ENCODE measurements at places on chromosomes 7 and 10. TPM values are rescaled to one million over a fixed set of nuclear protein-coding genes. Genes with fewer than 3 reads are reported as not detected.

OR2A1 gene
- not detected for total RNA-seq

UNC5B gene
- total RNA-seq, result 2.5 TPM

STAG3 gene
- total RNA-seq, result 0.55 TPM

ANXA8L1 gene
- total RNA-seq, result not detected

RBAK gene
- total RNA-seq, result 8.6 TPM

EN2 gene
- total RNA-seq, result not detected

PWWP2B gene
- 11.8 TPM for total RNA-seq

GNG11 gene
- 208 TPM for total RNA-seq

CALML5 gene
- total RNA-seq, result not detected

GJD4 gene
- total RNA-seq, result not detected

PSMC2 gene
- total RNA-seq, result 147 TPM

GALNT17 gene
- total RNA-seq, result not detected

PSTK gene
- 1.6 TPM for total RNA-seq

SSC4D gene
- 0.46 TPM for total RNA-seq

SLC26A4 gene
- total RNA-seq, result 0.77 TPM

HOGA1 gene
- total RNA-seq, result 0.91 TPM

SUN3 gene
- total RNA-seq, result not detected

ADAM22 gene
- 1.4 TPM for total RNA-seq

C7orf57 gene
- not detected for total RNA-seq

AGR3 gene
- not detected for total RNA-seq

CTAGE4 gene
- total RNA-seq, result 0.30 TPM

ZNF467 gene
- total RNA-seq, result 6.5 TPM

NUTM2E gene
- not detected for total RNA-seq

RNF32 gene
- not detected for total RNA-seq

ACTR3C gene
- 0.69 TPM for total RNA-seq

HOXA5 gene
- total RNA-seq, result 21.4 TPM

CYP26C1 gene
- total RNA-seq, result 2.0 TPM

SLC18A3 gene
- not detected for total RNA-seq

SLC13A1 gene
- total RNA-seq, result not detected

ITIH5 gene
- total RNA-seq, result not detected

NPSR1 gene
- not detected for total RNA-seq

PCDH15 gene
- not detected for total RNA-seq

DNA2 gene
- total RNA-seq, result 18.2 TPM

TACC2 gene
- total RNA-seq, result 46.2 TPM

PIK3AP1 gene
- not detected for total RNA-seq

TDRD1 gene
- total RNA-seq, result not detected

LIPN gene
- total RNA-seq, result not detected
